Germinal center (tissue), 1 donor: ENCODE measurements at places on chromosomes 4 and X.

DNA sequence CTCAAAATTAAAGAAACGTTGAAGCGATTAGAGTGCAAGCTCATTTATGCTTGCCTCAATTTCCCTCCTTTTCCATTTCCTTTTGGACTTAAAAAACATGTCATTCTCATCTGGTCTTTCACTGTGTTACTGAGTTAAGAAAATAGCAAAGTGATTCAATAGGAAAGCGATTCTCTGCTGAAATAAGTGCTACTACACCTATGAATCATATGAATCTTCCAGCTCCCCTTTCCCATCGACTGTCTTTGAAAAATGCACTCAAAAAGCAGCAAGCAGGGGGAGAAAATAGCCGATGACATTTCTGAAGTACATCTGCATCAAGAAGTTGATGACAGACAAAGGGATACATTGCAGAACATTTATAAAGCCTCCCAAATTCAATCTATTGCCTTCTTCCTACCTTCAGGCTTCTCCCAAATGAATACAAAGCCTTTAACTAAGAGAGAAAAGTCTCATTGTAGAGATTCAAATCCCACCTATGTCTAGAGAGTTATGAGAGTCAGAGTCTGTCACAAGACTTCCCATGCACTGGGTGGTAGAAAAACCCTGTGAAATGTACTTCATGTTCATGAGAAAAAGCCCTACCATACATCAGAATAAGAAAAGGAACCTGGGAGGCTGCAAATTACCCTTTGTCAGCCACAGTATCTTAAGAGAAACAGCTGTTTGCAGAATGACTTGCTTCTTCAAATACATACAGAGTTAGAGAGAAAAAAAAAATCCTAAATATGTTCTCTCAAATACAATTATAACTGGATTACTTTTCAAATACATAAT is 78.9 kb downstream of the MBNL3 start:
- DNase-seq = no peak

DNA sequence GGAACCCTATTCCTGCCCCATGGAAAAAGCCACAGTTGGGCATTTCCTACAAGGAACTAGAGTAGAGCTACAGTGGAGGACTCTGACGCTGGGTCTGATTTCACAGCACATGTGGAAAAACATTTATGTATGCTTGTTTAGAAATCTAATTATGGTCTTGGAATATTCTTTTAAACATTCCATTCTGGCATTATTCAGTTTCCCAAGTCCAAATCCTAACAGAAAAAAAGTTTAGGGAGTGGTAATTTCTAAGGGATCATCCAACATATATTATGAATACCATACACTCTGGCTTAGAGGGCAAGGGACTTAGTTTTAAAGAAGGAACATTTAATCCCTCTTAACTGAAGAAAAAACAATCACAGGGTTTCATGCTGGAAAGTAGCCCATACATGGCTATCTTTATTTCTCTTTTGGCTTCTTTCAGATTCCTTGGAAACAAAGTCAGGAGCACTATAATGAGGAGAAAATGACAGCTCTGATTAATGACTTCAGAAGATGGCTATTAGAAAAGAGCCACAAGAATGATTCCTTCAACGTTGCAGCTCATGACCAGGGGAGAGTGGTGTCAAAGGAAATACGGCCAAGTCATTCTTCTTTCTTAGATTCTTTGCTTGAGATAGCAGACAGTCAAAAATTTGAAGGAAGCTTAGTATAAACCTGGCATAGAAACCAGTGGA is 56.1 kb downstream of the CNGA2 start:
- DNase-seq = no peak

GRCh38 chr4:148376151-148376550 is 66.1 kb downstream of the NR3C2 start:
- DNase-seq = no peak

DNA sequence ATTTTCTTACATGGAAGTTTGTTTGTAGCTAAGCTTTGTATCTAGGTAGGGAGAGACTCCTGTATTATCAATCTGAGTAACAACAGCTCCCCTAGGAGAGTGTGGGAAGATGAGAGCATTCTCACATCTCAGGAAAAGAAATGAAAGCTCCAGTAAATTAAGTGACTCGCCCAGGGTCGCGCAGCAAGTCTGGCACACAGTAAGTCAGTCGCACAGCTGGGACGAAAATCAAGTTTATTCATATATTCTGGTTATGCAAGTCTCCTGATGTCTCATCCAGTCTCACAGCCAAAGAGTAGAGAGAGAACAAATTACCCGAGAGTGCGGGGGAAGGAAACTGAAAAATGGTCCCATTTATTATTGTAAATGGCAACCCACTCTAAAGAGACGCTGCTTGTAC is 216.1 kb downstream of the STK32B start:
- DNase-seq = no peak

GRCh38 chrX:35276115-35276514 is 333.5 kb downstream of the FAM47B start:
- DNase-seq = no peak

DNA sequence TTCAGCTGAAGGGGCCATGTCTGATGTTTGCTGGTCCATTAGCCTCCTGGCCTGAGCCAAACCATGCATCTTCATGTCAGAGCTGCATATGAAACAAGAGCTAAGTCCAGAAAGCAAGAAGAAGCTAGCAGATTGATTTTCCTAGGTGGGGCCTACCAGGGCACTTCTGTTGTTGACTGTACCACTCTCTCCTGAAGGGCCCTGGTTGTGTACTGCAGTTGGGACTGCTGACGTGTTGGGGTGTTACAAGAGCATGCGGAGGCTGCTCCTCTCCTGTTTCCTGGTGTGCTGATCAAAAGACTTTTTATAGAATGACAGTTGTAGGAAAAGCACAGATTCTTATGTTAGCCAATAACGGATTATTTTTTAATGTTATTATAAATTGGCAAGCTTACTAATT is 145.1 kb downstream of the TBL1X start:
- DNase-seq = no peak

DNA sequence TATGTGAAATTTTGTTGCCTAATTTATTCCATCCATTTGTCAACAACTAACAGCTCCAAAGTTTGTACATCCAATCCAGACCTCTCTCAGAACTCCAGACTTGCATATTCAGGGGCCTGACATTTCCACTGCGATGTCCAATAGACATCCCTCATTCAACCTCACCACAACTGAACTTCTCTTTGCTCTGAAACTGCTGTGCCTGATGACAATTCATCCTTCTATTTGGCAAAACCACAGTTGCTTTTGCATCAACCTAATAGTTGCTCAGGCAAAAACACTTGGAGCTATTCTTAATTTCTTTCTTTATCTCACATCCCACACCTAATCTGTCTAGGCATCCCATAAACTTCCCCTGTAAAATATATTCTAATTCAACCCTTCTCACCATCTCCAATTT is 56.5 kb downstream of the ANTXR2 start:
- no peak for DNase-seq

- no peak for DNase-seq
These were observed 85.6 kb upstream of the CXorf66 start for GRCh38 chrX:140050906-140051305.

DNA sequence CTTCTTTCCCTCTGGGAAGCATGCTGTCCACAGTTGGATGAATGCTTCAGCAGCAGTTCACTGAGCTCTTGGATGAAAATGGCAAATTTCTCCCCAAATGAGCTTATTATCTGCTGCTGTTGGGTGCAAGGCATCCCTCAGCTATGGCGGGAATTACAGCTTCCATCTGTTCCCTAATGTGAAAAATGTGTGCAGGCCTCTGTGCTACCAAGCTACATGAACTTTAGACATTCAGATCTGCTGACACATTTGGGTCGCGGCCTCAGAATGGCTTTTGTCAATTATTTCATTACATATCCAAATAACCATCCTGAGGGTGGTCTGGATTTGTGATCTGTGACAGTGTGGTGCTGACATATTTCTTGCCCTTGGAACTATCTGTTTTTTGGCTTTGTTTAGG is 119.5 kb upstream of the SCML1 start:
- DNase-seq = no peak

DNA sequence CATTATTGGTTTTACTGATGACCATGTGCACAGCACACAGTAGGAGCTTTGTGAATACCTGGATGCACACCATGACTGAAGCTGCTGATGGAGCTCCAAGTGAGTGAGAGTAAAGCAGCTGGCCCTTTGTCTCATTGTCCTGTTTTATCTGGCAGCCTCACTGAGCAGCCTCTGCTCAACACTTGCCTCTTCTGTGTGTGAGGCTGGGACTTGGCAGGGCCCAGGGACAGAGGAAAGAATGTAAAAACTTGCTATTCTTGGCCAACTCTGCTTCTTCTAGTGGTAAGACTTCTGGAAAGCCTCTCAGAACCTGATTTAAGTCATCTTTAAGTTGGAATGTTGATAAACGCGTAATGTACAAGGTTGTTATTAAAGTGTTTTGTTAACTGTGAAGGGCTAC is 61.4 kb downstream of the BEX1 start:
- no peak for DNase-seq
